ENCODE measurements at places on chromosomes 3 and 15.
A peak's percentile ranks its signal among the peaks of the same experiment; 100 is the strongest.

DNA sequence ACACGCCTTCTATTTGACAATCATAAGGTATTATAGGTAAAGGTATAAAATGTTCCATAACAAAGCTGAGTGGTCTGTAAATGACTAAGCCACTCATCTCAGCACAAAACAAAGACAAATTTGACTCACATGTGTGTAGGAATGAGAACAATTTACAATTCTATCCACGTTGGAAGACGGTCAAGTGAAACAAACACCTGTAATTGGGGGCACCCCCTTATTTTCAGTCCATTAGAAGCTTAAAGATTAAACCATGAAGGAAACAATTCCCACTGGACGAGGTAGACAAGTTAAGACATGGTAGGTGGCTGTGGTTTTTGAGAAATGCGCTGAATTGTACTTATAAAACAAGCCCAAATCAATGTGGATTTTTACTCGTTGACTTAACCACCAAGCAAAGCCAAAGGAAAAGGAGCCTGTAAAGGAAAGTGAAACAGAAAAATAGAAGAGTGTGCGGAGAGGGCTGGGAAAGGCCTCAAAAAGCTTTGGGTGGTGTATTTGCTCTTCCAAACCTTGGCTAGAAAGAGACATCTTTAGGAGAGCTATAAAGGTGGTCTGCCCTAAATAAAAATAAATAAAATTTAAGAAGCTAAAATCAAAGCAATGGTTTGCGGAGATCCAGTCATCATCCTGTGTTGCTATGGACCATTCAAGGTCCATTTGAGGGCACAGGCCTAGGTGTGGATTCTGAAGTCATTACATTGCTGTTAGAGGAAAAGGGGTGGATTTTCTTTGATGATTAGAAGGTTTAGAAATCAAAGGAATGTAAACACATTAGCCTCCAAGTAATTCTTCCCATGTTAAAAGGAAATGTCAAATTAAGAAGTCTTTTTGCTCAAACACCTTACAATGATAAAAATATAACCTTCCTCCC, 135.0 kb downstream of the TFG start:
- no peak for DNase-seq

DNA sequence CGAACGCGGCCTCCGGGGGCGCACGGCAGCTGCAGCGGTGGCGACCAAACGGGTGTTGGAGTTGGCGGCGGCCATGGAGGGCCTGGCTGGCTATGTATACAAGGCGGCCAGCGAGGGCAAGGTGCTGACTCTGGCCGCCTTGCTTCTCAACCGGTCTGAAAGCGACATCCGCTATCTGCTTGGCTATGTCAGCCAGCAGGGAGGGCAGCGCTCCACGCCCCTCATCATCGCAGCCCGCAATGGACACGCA, 725 bp downstream of the FEM1B start:
- peak; percentile 77 for DNase-seq

DNA sequence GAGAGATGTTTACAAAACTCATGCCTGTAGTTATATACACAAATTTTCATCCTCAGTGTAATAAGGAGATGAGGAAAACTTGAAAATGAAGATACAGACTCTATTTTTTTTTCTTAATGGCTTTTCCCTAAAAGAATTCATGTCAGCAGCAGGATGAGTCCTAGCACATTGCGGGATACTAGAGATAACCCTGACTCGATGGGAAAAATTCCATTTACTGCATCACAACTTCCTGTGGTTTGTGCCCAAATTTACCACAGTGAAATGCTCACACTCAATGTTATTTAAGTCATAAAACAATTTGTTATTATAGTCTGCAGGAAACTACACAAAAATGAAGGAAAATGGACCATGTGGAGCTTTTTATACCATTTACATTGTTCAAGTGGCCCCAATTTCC, 581.9 kb upstream of the ZNF717 start:
- DNase-seq, result no peak

- DNase-seq, result no peak
Measured at GRCh38 chr3:22980346-22980745, 222.8 kb upstream of the UBE2E2 start.

GRCh38 chr15:49649987-49650386, 29.1 kb downstream of the DTWD1 start:
- DNase-seq, result no peak

- no peak for DNase-seq
Measured at GRCh38 chr15:75073197-75073596, 49.8 kb downstream of the PPCDC start.

GRCh38 chr3:178385280-178385952, 150.8 kb upstream of the KCNMB2 start:
- peak; percentile 35 for DNase-seq

GRCh38 chr3:185986198-185986777, 48.5 kb upstream of the TRA2B start:
- DNase-seq, result no peak

DNA sequence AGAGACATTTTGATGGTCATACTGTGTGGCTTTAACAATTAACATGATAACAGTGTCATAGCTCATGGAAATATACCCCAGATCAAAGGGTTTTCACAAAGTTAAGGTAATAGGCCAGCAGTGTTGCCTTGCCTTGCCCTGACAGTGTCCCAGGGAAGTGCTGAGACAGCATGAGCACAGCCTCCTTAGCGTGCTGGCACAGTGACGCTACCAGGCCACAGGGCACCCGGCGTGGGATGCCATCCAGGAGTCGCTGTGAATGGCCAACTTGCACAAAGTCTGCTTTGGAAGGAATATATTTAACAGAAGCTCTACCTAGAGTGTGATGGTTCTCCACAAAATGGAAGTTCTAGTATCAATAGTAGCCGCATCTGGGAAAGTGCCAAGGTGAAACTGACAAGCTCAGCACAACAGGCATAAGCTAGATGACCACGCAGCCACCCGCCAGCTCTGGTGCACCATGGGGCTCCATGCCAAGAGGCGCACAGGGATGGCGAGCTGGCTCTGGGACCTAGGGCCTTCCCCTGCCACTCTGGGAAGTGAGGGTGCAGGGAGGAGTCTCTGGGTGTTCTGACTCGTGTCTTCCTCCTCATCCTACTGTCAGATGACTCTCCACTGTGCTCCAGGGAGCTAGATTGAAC, 86.2 kb downstream of the GABRB3 start:
- no peak for DNase-seq

DNA sequence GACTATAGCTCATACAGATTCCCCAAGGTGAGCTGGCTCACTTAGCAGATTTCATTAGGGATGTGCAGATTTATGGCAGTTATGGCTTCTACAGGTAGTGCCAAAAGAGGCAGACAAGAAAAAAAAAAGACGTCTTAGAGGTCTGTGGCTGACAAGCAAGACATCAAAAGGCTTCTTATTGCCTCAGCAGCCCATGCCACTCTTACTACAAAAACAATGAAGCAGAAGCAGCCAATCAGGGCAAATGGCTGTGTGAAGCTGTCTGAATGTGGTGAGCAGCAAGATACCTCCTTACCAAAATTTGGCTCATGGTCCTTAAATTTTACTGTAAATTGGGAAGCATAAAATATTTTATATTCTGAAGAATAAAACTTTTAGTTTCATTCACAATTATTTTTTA, 557.5 kb upstream of the GOLIM4 start:
- DNase-seq, result no peak

GRCh38 chr15:69718436-69718835, 265.8 kb downstream of the RPLP1 start:
- no peak for DNase-seq

GRCh38 chr3:167406876-167407492, 26.9 kb upstream of the ZBBX start:
- peak; percentile 11 for DNase-seq
